T-helper 1 cell (primary cell): ENCODE measurements at places on chromosomes 1 and 21.

GRCh38 chr21:43020771-43021170 lies 46.4 kb downstream of the PKNOX1 start:
- no peak for DNase-seq

- DNase-seq = no peak
Measured at GRCh38 chr1:3470650-3471355, 16.3 kb downstream of the ARHGEF16 start.

GRCh38 chr1:14173598-14173997 lies 424.9 kb upstream of the KAZN start:
- DNase-seq = no peak

DNA sequence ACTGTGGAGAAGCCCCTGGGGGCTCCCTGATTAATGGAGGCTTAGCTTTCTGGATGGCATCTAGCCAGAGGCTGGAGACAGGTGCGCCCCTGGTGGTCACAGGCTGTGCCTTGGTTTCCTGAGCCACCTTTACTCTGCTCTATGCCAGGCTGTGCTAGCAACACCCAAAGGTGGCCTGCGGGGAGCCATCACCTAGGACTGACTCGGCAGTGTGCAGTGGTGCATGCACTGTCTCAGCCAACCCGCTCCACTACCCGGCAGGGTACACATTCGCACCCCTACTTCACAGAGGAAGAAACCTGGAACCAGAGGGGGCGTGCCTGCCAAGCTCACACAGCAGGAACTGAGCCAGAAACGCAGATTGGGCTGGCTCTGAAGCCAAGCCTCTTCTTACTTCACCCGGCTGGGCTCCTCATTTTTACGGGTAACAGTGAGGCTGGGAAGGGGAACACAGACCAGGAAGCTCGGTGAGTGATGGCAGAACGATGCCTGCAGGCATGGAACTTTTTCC lies 24.8 kb downstream of the PCSK9 start:
- no peak for DNase-seq

DNA sequence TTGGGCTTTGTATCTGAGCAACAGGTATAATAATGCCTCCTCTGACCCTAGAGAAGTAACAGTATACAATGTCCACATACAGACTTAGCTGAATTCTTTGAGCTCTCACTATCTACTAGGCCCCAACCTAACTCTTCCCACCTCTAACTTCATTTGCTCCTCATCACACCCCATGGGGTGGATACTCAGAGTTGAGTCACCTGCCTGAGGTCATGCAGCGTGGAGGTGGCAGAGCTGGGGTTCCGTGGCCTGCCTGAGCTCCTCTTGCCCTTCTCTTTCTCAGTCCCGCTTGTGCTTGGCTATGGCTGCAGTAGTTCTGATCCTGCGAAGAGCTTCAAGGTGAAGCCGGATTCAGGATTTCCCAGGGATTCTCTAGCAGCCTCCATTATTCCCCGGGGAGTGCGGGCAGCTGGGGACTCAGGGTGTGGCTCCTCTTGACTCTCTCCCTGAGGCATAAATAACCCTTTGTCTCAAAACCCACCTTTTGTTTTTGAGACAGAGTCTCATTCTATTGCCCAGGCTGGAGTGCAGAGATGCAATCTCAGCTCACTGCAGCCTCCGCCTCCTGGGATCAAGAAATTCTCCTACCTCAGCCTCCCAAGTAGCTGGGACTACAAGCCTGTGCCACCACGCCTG lies 29.9 kb upstream of the ACTL8 start:
- no peak for DNase-seq

DNA sequence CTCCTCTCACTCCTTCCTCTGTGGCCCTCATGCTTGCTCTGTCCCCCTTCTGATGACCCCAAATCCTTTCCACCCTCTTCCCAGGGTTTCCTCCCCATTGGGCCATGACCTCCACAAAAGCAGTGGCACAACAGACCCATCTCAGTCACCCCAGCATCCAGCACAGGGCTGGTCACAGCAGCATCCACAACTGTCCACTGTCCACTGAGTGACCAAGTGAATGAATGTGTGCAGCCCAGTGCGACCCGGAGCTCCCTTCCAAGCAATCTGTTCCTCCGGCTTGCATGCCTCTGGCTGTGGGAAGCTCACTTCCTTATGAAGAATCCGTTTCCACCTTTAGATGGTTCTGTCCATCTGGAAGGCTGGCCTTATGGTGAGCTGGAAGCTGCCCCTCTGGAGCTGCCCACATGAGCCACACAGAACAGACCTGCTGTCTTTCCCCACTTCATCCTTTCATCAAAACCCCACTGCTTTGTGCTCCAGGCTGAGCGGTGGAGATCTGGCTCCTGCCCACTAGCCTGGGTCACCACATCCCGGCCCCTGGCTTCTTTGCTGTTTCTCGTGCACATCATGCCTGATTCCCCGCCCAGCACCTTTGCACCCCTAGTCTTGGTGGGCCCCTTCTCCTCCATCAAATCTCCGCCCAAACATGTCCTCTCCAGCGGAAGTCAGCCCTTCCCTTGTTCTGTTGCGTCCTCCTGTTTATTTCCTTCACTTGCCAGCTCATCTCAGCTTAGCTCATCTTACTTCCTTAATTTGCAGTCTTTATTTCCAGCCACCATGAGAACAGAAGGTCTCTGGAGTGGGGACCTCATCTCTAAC lies 56.4 kb downstream of the EDN2 start:
- no peak for DNase-seq
